ENCODE measurements at places on chromosomes 12 and 14.

GRCh38 chr12:70045036-70045435 lies 198.2 kb upstream of the CNOT2 start:
- no peak for DNase-seq

DNA sequence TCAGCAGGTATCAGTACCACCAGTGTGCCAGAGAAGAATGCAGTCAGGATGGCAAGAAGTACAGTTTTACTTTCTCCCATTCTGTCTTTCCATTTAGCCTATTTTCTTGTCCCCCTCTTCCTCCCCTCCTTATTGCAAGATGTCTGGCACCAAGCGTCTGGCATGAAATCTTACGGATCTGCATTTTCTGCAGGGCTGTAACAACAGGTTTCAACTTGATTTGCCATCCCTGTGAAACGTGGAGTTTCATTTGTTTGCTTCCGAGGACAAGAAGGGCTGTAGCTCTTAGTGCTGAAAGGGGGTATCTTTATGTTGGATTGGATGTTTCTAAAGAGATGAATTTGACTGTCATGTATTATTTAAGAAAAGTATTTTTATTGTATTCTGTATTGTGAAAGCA lies 1110.6 kb downstream of the BCL11B start:
- no peak for DNase-seq

GRCh38 chr14:32468955-32469354 lies 139.9 kb downstream of the AKAP6 start:
- peak; percentile 42 for DNase-seq

DNA sequence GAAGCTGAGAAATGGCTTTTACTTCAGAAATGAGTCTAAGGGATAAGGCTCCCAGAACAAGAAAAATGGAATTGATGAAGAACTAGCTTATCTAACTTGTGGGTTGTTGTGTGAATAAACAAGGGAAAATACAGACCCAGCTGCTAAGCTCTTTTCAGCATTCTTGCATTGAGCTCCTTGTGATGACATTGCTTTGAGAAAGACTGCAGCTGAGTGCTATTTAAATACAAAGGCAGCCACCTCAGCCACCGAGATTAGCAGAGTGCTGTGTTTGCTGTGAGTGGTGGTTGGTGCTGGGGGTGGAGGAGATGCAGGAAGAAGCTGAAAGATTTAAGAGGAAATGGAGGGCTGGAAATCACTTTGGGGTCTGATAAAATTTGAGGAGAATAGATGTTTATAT lies 396.0 kb upstream of the PRICKLE1 start:
- no peak for DNase-seq

GRCh38 chr14:91254461-91254860 lies 10.0 kb upstream of the GPR68 start:
- no peak for DNase-seq

- no peak for DNase-seq
These were observed 56.2 kb downstream of the APOBEC1 start for GRCh38 chr12:7609495-7609894.

- DNase-seq: no peak
These were observed 918.0 kb downstream of the AACS start for GRCh38 chr12:125983094-125983783.

DNA sequence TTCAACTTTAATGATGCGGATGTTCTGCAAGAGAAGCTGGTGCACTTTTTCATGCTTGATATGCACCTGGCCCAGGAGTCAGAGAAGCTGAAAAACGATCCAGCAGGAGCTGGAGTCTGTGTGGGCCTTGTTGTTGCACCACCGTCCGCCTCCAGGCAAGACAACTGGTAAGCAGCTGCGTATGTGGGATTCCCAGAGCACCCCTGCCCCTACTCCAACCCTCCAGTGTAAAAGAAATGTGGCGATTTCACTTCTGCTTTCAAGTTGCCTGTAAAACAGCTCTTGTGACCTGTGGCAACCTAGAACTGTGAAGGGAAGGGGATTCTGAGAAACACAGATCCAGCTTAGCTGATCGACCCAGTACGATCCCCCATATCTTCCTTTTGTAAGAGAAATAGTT lies 154.1 kb upstream of the PELI2 start:
- no peak for DNase-seq

GRCh38 chr12:65886996-65887395 lies 62.7 kb downstream of the HMGA2 start:
- no peak for DNase-seq

DNA sequence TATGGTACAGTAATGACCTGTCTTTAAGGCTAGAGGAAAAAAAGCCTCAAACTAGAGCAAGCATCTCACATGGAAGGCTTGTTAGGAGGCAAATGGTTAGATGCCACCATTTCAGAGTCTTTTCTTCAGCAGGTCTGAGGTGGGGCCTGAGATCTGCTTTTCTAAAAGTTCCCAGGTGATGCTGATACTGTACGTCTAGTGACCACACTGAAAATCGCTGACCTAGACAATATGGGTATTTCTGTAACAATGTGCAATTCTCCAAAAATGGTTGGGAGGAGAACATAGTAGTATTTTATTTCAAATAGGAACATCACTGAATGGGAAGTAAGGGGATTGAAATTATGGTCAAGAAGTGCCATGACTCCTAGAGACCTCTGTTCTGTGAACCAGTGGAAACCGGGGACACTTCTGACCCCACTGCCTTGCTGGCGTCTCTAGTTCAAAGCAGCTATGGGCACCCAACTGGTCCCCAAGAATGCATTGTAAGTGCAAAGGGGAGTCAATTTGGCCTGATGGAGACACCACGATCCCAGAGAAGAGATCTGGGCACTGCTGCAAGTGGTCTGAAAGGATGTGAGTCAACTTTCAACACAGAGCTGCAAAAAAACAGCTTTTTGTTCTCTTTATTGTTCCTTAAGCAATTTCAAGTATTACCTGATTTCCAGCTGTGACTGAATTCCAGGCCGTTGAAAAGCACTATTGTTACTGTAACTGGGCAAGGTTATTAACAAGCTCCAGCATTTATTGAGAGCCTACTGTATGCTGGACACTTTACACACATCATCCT lies 54.4 kb upstream of the PLEKHG7 start:
- DNase-seq: no peak
